ENCODE measurements at places on chromosomes 16 and 17.

DNA sequence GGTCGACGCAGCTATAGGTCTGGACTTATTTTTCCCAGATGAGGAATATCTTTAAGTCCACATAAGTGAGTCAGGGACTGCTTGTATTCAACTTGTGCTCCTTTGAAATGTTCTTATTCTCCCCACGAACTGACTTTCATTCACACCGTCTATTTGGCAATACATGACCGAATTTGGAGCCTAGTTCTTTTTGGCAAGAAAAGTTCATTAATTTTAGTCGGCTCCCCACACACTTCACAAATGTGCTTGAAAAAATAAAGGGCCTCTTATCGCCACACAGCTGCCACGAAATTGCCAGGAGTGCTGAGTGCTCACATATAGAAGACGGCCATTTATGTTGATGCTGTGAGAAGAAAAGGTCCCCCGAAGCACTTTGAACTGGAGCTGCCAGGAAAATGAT lies 152.6 kb downstream of the PRKCA start:
- DNase-seq: no peak

DNA sequence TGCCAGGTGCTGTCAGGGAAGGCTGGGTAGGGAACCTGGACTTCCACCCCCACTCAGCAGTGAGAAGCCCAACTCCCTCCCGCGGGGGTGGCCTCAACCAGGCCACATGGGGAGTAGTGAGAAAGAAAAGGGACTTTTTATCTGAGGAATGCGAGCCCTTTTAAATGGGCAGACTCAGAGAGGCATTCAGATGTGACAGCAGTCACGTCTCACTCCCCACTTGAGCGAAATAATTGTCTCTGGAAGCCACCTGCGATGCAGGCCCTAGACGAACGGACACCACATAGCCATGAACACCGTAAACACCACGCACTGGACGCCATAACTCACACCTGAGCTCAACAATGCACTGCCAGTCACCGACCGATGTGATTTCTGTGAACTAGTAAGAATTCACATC lies 11.9 kb upstream of the CD300E start:
- no peak for DNase-seq

DNA sequence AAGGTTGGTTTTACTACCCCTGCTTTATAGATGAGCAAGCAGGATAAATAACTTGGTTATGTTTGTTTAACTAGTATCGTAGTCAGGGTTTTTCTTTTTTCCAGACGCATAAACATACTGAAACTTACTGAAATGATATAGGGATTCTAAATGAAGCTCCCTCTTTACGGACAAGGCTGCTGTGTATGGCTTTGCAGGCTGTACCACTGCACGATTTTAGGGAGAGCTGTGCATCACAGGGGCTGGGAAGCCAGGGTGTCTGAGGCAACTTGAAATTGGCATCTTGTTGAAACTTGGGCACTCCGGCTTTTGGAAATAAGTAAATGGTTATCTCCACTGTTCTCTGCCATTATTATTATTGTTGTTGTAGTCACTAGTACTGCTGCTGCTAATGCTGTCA lies 218.1 kb upstream of the CDH8 start:
- DNase-seq: no peak

- no peak for DNase-seq
Measured at GRCh38 chr17:1168533-1169220, 11.1 kb downstream of the ABR start.

DNA sequence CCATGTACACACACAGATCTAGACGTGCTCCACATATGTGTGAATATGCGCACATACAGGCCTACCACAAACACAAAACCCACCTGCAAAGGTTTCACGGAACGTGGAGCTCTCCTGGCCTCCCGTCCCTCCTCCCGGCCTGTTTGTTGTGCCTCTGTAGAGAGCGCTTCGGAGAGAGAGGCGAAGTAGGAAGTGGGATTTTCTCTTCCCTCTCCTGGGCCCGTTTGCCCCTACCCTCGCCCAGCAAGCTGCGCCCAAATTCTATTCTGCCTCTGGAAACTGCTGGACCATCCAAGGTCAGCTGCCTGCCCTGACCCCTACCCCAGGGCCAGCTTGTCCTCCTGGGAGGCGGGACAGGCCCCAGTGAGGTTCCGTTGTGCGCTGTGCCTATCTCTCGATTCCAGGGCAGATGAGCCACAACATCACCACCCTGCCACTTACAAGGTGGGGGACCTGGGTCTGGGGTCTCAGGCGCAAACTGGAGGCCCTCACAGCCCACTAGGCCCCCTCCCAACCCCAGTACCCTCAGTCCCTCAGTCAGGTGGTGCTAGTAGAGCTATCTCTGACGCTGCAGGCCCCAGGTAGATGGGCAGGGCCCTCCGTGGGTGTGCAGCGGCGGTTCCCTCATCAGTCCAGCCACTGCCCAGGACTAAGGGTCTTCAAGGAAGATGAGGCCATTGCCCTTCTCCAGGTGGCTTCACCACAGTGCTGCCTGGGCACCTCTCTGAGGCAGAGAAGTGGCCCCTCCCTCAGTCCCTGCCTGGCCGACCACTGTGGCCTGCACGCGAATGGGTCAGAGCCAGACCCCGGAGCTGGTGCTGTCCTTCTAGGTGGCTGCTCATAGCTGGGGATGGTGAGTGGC lies 54.2 kb downstream of the BEAN1 start:
- DNase-seq: no peak

- no peak for DNase-seq
Measured at GRCh38 chr17:2459917-2460271, 51.8 kb downstream of the METTL16 start.

- DNase-seq: no peak
Measured at GRCh38 chr17:15007147-15007553, 258.0 kb downstream of the PMP22 start.

DNA sequence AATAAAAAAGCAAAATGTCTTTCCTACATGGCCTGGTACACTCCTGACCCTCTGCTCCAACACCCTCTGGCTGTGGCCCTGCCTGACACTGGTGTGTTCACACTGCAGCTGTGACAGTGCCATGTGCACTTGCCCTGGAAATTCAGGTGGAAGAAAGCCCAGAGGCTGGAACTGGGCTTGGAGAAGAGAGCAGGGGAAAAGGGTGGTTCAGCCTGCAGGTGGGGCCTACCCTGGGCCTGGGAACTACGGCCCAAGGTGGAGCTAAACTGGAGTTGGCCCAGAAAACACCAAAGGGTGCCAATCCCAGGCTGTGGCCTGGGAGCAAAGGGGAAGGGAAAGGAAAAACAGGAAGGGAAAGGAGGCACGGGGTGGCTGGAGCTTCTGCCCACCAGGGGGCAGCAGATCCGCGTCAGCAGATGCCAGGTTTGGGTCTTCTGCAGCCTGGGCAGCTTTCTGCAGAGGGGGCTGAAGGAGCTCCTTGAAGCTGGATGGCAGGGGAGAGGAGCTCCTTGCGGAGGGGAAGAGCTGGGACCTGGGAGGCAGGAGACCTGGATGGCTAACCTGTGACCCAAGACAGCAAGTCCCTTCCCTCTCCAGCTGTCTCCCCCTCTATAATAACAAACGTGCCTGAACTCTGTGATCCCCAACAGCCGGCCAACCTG lies 15.4 kb upstream of the CTCF start:
- no peak for DNase-seq

GRCh38 chr17:5809056-5809455 lies 224.7 kb upstream of the NLRP1 start:
- DNase-seq: no peak

DNA sequence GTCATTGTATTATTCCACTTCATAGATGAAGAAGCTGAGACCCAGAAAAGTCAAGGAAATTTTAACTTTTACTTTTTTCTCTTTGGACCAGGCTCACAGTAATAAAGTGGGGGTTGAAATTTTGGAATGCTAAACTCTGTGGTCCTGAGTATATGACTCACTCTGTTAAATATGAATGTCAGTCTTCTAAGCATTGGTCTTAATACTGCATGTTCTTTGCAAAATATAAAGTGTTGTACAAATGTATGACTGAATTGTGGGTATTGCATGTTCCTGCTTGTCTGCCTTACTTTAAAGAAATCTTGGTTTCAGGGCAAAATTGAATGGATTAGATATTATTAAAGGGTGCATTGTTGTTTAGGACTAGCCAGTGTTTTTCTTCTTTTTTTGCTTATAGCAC lies 950.8 kb upstream of the GOT2 start:
- DNase-seq: no peak

DNA sequence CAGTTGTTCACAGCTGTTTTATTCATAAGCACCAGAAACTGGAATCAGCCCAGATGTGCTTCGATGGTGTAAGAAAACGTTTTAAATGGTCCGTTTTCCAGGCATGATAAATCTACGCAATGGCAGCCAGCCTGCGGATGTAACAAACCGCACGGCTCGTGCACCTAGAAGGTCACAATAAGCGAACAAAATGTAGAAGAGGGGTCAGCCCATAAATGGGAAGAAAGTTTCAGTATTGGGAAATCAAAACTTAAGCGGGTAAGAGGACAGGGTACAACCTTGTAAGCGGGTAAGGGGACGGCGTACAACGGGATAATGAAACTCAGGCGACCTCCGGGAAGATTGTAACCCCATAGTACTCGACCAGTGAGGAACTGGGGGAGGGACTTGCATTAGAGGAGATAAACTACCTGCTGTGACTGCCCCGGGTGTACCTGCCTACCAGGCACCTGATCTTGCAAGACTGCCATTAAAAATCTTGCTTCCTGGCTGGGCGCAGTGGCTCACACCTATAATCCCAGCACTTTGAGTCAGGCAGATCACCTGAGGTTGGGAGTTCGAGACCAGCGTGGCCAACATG lies 66.6 kb downstream of the ANKRD11 start:
- no peak for DNase-seq

DNA sequence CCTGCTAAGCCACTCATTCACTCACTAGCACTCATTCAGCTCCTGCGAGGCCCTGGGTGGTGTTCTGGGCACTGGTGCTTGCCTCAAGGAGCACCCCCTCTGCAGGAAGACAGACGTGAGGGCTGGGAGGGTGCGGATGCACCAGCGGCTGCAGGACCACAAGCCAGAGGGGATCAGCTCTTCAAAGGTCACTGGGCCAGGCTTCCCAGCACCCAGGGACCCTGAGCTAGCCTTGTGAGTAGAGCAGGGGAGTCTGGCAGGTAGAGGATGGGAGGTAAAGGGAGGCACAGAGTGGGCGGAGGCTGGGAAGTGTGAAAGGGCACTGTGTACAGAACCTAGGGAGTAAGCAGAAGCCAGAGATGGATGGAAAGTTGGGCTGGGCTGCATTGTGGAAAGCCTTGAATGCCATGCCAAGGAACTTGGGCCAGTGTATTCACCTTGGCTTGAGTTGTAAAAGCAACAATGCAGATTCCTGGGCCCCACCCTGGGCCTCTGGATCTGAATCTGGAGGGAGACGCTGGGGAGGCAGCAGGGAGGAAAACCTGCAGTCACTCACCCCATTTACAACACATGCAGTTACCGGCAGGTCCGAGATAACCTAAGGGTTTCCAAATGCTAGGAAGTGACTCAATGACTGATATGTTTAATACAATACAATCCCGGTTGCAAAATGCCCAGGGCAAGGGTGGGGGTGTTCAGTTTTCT lies 1.7 kb downstream of the IL4R start:
- DNase-seq: no peak

- no peak for DNase-seq
Measured at GRCh38 chr16:88767546-88768070, 17.4 kb downstream of the PIEZO1 start.

- no peak for DNase-seq
Measured at GRCh38 chr16:26816266-26816665, 250.5 kb upstream of the C16orf82 start.

DNA sequence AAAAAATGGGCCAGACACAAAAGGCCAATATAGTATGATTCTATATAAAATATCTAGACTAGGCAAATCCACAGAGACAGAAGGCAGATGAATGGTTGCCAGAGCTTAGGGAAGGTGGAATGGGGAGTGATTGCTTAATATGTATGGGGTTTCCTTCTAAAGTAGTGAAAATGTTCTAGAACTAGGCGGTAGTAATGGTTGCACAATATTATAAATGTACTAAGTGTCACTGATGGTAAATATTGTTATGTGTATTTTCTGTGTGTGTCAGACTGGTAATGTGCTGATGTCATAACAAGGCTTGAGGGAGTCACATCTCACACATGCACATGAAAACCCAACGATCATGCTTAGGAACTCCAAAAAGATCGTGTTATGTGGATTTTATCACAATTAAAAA lies 106.9 kb upstream of the SIAH1 start:
- DNase-seq: no peak

- DNase-seq: no peak
Measured at GRCh38 chr17:71777048-71777640, 343.7 kb upstream of the SOX9 start.

DNA sequence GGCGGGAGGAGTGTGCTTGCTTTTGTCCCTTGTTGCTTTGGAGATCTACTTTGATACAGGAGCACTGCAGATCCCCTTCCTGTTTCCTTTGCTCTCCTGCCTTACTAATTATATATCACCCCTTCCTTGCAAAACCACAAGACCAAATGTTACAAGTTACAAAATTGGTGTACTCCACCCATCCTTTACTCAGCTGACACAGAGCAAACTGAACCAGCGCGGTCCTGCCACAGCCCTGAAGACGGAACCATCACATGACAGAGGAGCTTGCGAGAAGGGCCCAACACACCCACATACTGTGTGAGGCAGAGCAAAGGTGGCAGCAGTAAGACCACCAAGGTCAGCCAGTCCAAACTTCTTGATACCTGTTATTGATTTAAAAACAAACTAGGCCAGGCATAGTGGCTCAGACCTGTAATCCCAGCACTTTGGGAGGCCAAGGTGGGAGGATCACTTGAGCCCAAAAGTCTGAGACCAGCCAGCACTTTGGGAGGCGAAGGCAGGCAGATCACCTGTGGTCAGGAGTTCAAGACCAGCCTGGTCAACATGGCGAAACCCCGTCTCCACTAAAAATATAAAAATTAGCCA lies 33.2 kb downstream of the CYTH1 start:
- DNase-seq: no peak

DNA sequence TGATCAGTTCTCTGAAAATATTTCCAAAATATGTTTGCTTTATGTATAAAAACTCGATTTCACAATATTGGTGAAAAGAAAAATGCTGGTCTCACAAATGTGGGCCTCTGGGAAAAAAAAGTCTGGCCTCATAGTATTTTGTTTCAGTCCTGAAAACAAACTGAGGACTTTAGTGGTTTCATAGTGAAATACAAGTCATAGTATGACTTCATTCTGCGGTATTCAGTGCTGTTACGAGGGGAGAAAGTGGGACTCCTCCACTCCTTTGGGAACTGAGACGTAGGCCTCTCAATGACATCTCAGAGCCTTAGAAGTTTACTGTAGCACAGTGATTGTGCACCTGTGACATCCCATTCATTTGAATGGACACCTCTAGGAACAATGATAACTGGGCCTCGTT lies 56.0 kb downstream of the CYB561 start:
- DNase-seq: no peak

DNA sequence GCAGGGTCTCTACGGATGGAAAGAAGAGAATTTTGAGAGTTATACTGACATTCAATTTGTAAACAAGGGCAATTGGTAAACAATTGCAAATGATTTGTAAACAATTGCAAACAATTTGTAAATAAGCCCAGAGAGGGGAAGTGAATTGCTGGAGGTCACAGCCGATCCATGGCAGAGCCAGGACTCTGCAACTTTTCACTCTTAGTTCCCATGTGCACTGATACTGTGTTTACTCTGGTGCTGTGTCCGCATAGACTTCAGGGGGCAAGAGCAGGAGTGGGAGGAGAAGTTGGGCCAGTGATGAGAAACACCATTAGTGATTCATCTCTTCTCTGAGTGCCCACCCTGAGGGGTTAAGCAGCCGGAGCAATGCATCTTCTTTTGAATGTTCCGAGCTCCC lies 14.0 kb downstream of the SCNN1G start:
- no peak for DNase-seq

- peak; percentile 52 for DNase-seq
Measured at GRCh38 chr16:10521681-10522274, 58.6 kb downstream of the EMP2 start.

Measured in Panc1 (cell line).